ENCODE measurements at places on chromosomes 5 and 9.

GRCh38 chr9:119986713-119987112, 593.3 kb downstream of the CDK5RAP2 start:
- DNase-seq: no peak

DNA sequence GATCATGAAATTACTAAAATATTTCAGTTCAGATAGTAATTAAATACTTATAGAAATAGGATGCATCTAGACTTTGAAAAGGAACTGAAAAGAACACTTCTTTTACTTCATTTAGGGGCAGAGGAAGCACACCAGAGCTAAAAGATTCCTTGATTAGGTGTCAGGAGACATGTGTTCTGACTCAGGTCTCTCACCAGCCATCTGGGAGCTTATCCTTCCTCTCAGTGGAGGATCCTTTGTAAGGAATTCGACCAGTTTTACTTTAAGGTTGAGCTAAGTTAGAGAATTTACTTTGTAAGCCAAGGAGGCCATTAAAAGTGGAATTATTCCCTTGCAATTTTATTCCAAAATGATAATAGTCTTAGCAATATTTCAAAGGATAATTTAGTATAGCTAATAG, 16.7 kb downstream of the VCAN start:
- no peak for DNase-seq

GRCh38 chr9:116628716-116629115, 58.4 kb upstream of the TRIM32 start:
- no peak for DNase-seq

GRCh38 chr5:37604290-37604689, 225.2 kb downstream of the WDR70 start:
- DNase-seq: no peak

GRCh38 chr9:124686918-124687317, 84.2 kb downstream of the NR6A1 start:
- DNase-seq: no peak

Measured in AG04449 (cell line).